Activated T-helper 2 cell treated with anti-CD3 and anti-CD28 coated beads, Interferon-gamma antibody, Interleukin-2, Interleukin-4, amounts not matched to agents 10 μg/mL and 5 μg/mL and 100 μg/mL, durations not matched to agents 14 hours and 24 hours and 36 hours (primary cell): ENCODE measurements at places on chromosomes 4 and X.

DNA sequence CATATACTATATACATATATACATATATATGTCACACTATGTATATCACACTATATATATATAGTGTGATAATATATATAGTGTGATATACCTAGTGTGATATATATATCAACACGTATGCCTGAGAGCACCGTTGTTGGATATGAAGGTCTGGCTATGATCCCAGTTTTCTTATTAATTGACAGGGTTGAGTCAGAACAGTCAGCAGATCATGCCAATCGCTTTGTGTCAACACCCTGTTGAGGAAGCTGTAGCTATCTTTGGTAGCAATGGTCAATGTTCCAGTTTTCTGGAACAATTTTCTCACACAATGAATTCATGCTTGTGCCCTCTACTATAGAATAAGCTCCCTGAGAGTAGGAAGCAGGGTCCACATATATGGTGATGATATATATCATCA lies 496.0 kb upstream of the AGA start:
- no peak overlapping the region for H3K4me3 ChIP-seq
- H3K27me3 ChIP-seq, result no peaks in the 10 kb centered on the region
- no peak for DNase-seq
- no peaks in the 10 kb centered on the region for H3K4me1 ChIP-seq
- no peak overlapping the region for H3K27ac ChIP-seq

DNA sequence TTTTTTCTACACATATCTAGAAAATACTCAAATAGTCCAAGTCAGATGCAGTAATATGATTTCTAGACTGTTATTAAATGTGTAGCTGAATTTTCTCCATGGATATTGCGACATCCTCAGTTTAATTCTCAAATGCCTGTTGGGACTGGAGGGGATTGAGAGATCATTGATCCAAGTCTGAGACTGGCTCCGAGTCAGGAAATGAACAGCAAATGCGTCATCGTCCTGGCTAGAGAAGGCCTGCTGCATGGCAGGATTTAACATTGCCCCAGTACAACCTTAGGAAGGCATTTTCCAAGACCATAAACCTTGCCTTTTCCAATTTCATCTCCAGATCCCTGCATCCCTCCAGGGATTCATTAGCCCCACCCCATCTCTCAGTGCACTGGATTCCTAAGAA lies 56.6 kb upstream of the SLC6A14 start:
- no peak for DNase-seq
- H3K4me1 ChIP-seq, result no peaks in the 10 kb centered on the region
- no peak overlapping the region for H3K4me3 ChIP-seq
- no peaks in the 10 kb centered on the region for H3K27me3 ChIP-seq
- H3K27ac ChIP-seq, result no peak overlapping the region

GRCh38 chr4:174204164-174204831 lies 79.2 kb downstream of the FBXO8 start:
- H3K36me3 ChIP-seq, result no peaks in the 10 kb centered on the region
- no peak overlapping the region for H3K27ac ChIP-seq
- H3K27me3 ChIP-seq, result peaks cover 34% of the 10 kb centered on the region
- H3K4me3 ChIP-seq, result no peak overlapping the region

DNA sequence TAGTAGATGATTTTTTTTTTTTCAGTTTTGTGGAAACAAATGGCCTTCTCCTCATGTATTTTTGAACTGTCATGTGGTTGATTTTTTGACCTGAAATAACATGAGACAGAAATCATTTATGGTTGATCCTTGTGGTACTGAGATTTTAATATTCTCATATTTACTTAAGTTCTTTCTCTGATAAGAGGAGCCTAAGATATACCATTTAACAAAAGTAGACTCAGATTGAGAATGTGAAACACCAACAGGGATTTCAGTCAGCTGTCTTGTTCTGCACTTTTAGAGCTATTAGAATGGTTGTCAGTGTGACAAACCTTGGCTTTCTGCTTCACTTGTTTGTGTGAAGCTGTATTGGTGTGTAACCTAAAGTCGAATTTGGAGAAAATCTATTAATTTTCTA lies 575.7 kb downstream of the SPOCK3 start:
- H3K4me3 ChIP-seq, result no peak overlapping the region
- DNase-seq, result no peak
- H3K36me3 ChIP-seq, result no peaks in the 10 kb centered on the region
- H3K27ac ChIP-seq, result no peak overlapping the region
- no peaks in the 10 kb centered on the region for H3K4me1 ChIP-seq
- no peaks in the 10 kb centered on the region for H3K27me3 ChIP-seq

DNA sequence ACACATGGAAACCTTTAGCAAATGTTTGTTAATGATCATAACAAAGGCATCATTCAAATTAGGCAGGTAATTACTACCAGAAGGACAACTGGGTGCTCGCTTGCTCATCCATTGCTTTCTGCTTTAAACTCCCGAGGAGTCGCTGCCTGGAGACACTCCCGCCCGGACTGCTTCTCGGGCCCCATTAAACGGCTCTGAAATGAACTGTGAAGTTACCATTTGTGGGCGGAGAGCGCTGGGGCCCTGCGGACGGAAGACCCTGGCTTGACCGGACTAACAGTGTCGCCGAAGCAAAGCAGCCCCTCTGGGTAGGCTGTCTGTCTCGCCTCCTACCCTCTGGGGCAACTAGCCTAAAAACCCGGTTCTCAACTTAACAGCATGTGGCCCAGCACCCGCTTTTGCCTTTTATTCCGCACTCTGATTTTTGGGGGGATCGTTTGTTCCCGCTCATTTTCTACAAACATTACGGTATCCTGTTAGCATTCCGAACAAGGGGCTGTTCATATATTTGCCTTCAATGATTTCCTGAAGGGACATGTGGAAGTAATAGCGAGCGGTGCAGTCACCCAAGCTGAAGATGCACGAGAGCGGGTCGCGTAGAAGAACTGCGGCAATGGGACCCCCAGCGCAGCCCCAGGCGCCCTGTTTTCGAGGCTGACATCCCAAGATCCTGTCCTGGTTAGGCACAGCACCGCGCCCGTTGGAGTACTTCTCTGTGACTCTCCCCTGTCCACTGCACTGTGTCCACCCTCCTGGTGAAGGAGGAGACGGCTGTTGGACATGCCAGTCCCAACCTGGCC lies 1.6 kb upstream of the PDGFRA start:
- peak overlapping the region; percentile 51 for H3K4me3 ChIP-seq
- H3K36me3 ChIP-seq, result no peaks in the 10 kb centered on the region
- no peak for DNase-seq
- peaks cover 20% of the 10 kb centered on the region for H3K4me1 ChIP-seq

DNA sequence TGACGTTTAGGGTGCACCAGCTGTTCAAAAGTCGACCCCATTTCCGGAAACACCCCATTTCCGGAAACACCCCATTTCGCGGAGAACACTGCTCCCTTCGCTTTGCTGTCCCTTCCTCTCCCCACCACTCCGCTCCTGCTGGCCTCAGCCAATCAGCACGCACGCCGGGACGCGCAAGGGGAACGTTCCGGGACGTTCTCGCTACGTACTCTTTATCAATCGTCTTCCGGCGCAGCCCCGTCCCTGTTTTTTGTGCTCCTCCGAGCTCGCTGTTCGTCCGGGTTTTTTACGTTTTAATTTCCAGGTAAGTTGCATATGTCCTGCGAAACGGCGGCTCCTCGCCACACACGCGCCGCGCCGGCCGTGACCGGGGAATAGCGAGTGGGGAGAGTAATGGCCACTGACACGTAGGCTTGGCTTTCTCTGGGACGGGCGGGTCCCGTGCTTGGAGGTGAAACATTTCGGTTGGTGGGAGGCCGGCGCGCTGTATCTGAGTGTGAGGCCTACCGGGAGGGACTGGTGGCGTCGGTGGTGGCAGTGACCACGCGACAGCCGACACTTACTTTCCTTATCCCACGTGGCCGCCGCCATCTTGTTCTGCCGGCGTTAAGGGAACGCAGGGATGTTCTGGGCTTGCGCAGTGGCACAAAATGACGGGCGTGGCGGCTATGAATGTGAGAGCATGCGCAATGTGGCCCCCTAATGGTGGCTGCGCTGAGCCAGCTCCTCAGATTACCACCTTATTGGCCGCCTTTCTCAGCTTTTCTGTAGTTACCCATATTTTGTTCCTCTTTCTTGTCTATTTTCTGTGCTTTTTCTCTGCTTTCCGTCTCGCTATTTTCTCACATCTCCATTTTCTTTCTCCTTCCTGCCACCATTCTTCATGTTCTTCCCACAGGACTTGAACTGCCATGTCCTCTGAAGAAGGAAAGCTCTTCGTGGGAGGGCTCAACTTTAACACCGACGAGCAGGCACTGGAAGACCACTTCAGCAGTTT lies at the start of gene RBM3:
TSS of gene RBM3 (plus strand) at position 215 of the 997 bp plus-strand sequence. CDS start at position 912, 697 bp downstream.
- H3K27ac ChIP-seq, result peak within 1 kb of the TSS; percentile 100
- peaks cover 17% of the 10 kb centered on the region for H3K4me1 ChIP-seq
- H3K36me3 ChIP-seq, result peaks cover 47% of the 10 kb centered on the region
- peak within 1 kb of the TSS; percentile 99 for H3K4me3 ChIP-seq

GRCh38 chrX:107599450-107599861 lies 28.9 kb upstream of the PRPS1 start:
- no peak for DNase-seq
- H3K36me3 ChIP-seq, result no peaks in the 10 kb centered on the region
- no peak overlapping the region for H3K4me3 ChIP-seq
- no peak overlapping the region for H3K27ac ChIP-seq

GRCh38 chr4:176048631-176049030 lies 17.0 kb upstream of the WDR17 start:
- H3K4me1 ChIP-seq, result peaks cover 5% of the 10 kb centered on the region
- no peak overlapping the region for H3K4me3 ChIP-seq
- DNase-seq, result no peak
- H3K27me3 ChIP-seq, result peaks cover 2% of the 10 kb centered on the region

GRCh38 chr4:147793569-147794313 lies 61.9 kb downstream of the ARHGAP10 start:
- no peaks in the 10 kb centered on the region for H3K27me3 ChIP-seq
- no peak for DNase-seq
- H3K4me3 ChIP-seq, result peak overlapping the region; percentile 40
- peak overlapping the region; percentile 95 for H3K27ac ChIP-seq

DNA sequence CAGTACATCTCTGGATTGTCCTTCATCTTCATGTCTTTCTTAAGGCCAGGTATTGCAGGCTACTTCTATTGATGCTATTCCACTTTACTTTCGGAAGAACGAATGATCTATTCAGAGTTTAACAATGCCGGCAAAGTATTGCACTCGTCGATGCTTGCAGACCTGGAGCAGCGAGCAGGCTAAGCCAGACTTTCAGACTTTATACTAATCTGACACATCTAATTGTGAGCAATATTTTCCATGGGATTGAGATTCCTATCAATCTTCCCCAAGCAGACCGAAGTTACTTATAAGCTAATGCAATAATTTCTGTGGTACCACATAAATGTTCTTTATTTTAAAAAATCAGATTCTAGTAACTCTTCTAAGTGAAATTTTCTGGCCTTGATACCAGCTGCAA lies 1.6 kb downstream of the EMCN start:
- no peaks in the 10 kb centered on the region for H3K4me1 ChIP-seq
- no peaks in the 10 kb centered on the region for H3K36me3 ChIP-seq
- no peak overlapping the region for H3K4me3 ChIP-seq
- H3K27me3 ChIP-seq, result peaks cover 32% of the 10 kb centered on the region
- no peak for DNase-seq

- no peak overlapping the region for H3K4me3 ChIP-seq
- DNase-seq, result no peak
- no peaks in the 10 kb centered on the region for H3K36me3 ChIP-seq
- H3K27ac ChIP-seq, result no peak overlapping the region
These were observed 27.6 kb upstream of the ZNF81 start for GRCh38 chrX:47808904-47809788.

DNA sequence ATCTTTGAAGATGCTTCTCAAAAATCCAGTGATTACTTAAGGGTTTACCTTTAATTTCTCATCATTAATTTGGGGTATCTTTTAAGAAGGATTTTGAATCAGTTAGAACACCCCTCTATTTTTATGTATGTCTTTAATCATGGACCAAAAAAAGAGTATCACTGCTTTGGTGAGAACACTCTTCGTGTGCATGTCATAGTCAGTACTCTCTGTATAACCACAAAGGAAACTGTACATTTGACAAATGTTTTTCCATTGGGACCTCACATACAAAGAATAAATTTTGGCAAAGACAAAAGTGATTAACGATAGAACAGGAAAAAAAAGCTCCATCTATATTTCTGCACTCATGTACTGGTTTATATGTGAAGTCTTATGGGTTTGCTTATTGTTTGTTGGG lies 31.3 kb downstream of the FAM241A start:
- no peak overlapping the region for H3K27ac ChIP-seq
- peaks cover 2% of the 10 kb centered on the region for H3K27me3 ChIP-seq
- peaks cover 21% of the 10 kb centered on the region for H3K36me3 ChIP-seq
- peaks cover 29% of the 10 kb centered on the region for H3K4me1 ChIP-seq

- H3K36me3 ChIP-seq, result no peaks in the 10 kb centered on the region
- H3K4me3 ChIP-seq, result no peak overlapping the region
- H3K27me3 ChIP-seq, result no peaks in the 10 kb centered on the region
These were observed 11.9 kb upstream of the ASIC5 start for GRCh38 chr4:155877971-155878370.

- H3K36me3 ChIP-seq, result no peaks in the 10 kb centered on the region
- no peak overlapping the region for H3K4me3 ChIP-seq
- DNase-seq, result no peak
- H3K27ac ChIP-seq, result no peak overlapping the region
- H3K27me3 ChIP-seq, result peaks cover 7% of the 10 kb centered on the region
These were observed 104.3 kb downstream of the RTL9 start for GRCh38 chrX:110462957-110463356.

- H3K27ac ChIP-seq, result no peak overlapping the region
- peaks cover 66% of the 10 kb centered on the region for H3K4me1 ChIP-seq
- H3K36me3 ChIP-seq, result peaks cover 85% of the 10 kb centered on the region
- H3K27me3 ChIP-seq, result no peaks in the 10 kb centered on the region
These were observed 29.7 kb downstream of the BCOR start for GRCh38 chrX:40068048-40068447.

DNA sequence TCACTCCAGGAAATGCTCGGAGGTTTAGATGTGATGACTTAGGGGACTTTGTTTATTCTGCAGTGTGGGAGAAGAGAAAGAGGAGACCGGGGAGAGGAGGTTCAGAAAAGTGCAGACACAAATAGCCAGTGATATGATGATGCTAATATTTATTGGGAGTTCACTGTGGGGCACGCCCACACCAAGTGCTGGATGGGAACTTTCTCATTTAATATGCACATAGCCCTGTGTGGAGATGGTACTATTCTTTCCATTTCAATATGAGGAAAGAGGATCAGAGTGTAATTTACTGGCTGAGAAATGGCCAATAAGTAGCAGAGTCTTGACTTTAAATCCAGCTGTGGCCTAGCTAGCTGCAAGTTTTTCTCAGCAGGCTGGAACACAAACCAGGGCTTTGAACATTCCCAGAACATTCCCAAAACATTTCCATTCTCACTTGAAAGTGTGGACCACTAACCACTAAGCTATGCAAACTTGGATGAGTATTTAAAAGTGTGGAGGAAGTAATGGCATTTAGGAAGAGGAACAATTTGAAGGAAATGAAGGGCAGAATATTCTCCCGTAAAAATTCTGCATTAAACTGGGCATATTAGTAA lies 231.7 kb downstream of the HS3ST1 start:
- H3K4me1 ChIP-seq, result no peaks in the 10 kb centered on the region
- no peaks in the 10 kb centered on the region for H3K36me3 ChIP-seq
- H3K27me3 ChIP-seq, result peaks cover 1% of the 10 kb centered on the region
- H3K27ac ChIP-seq, result no peak overlapping the region
- DNase-seq, result no peak

- H3K27ac ChIP-seq, result no peak overlapping the region
- no peak overlapping the region for H3K4me3 ChIP-seq
- DNase-seq, result no peak
- no peaks in the 10 kb centered on the region for H3K36me3 ChIP-seq
- no peaks in the 10 kb centered on the region for H3K4me1 ChIP-seq
These were observed 70.7 kb downstream of the DCAF8L2 start for GRCh38 chrX:27660878-27661277.
